ENCODE measurements at places on chromosomes 5 and 9.

- DNase-seq, result no peak
These were observed 57.1 kb downstream of the KCNIP1 start for GRCh38 chr5:170560938-170561337.

DNA sequence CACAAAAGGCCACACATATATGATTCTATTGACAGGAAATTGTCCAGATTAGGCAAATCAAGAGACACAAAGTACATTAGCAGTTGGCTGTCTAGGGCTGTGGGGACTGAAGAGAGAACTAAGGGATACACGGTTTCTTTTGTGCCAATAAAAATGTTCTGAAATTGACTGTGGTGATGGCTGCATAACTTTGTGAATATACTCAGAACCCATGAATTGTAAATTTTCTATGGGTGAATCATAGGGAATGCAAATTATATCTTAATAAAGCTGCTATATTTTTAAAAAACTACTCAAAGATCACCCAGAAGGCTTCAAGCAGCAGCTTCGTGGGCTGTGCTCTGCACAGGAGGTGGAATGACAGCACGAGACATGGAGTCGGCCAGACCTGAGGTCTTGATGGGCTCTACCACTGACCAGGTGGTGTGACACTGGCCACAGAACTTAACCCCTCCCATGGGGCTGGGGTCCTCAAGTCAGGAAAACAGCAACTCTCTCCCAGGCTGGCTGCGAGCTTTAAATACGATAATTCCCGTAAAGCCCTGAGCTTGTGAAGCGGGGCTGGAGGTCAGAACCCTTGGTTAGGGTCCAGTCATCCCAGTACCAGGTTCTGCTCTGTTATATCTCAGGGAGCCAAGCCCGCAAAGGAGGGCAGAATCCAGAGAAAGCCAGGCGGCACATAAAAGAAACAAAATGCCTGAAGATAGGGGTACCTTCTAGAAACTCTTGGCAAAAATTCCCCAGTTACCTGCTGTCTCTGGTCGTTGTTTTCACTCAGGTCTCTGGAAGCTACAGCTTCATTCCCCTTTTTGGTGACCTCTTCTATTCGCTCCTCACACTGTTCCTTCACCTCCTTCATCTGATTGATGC lies 59.1 kb downstream of the GOLM1 start:
- no peak for DNase-seq

DNA sequence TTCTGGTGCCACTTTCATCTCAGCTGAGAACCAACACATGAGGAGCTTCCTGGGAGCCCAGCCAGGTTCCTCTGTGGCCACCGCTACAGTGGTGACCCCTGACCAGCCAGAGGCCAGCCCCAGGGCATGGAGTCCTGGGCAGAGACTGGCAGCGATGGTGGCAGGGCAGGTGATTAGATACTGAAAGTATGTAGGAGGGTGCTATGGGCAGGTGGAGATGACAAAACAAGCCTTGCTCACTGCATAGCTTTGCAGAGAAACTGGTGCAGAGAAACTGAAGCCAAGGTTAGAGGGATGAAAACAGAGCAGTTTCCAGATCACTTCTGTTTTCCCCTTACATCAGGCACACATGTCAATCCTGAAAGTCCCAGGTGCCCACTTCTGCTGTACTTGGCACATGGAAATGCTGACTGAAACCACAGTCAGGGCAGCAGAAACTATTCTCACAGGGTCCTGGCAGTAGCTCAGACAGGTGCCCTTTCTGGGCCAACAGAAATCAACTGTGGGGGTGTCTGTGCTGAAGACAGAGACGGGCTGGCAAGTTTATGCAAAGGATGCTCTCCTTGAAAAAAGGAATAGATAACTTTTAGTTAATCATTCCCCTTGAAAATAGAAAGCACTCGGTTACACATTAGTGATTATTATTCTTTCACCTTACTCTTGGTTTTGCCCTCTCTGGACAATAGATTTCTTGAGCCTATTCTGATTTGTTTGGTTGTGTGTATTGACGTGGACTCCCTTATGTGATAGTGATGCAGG lies 90.3 kb downstream of the ANKRD55 start:
- no peak for DNase-seq

- DNase-seq, result no peak
These were observed 54.4 kb downstream of the FBXW11 start for GRCh38 chr5:171952021-171952420.

DNA sequence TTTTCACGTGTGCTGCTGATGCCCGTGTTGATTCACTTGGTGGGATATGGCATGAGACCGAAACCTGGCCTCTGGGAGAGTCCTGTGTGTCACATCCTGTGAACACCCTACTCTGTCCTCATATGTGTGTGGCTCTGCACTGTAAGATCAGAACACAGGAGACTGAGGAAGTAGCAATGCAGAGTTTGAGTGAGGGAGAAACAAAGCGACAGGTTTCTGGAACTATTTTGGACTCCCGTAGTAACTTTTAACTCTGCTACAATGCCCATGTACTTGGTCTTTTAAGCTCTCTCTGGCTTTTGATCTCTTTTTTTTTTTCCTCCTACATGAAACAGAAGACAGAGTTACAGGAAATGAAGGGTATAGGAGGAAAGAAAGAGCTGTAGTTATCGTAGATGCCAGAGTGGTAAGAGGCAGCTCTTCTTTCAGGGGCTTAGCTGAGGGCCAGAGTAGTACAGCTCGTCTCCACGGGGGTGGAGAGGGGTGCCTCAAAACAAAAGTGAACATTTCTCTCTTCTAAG lies 26.6 kb downstream of the GRAMD2B start:
- DNase-seq, result no peak

GRCh38 chr9:137299203-137299565 lies 2.9 kb downstream of the NRARP start:
- no peak for DNase-seq

DNA sequence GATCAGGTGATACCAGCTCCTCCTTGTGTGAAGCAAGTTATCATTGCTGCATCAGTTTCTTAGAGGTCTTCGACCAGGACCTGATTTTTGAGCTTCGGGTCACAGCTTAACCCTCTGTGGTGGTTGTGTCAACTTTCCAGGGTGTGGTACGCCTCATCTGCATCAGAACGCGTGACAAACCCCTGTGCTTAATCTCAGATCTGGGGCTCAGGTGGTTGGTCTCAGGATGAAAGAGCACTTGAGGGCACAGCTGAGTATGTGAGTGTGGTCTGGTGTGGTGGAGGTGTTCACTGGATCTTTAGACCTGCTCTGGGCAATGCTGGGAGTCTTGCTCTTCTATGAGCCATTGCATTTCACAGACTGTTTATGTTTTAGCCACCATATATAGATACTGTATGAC lies 64.1 kb downstream of the OSTF1 start:
- DNase-seq, result no peak

GRCh38 chr5:88886252-88886651 lies 3.3 kb upstream of the MEF2C start:
- DNase-seq, result no peak

GRCh38 chr5:133899506-133899905 lies 68.9 kb downstream of the C5orf15 start:
- no peak for DNase-seq

GRCh38 chr5:141491323-141492167 lies 2.7 kb downstream of the PCDHGC5 start:
- no peak for DNase-seq

DNA sequence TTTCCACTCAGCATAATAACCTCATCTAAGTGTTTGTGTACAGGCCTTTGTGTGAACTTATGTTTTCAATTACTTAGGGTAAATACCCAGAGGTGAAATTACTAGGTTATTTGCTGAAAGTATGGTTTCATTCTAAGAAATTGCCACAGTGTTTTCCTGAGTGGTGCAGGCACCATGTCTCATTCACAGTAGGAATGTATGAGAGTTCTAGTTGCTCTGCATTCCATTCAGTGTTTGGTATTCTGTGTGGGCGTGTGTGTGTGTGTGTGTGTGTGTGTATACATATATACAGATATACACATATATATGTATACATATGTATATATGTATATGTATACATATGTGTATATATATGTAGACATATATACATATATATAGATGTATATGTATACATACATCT lies 8.8 kb upstream of the SVEP1 start:
- no peak for DNase-seq

DNA sequence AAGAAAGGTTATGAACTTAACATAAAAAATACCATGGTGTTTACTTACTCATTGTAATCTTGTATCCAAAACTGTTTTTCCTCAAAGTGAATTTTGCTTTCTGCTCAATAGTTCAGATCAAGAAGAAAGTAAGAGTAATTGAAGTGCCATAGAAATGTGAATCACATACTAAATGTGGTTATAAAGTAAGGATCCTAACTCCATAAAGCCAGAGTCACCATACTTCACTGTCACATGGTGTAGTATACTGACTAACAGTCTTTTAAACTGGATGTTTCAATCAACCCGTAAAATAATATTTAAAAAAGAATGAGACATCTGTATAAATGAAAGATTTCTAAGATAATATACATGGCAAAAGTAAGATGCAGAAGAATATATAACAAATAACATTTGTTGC lies 72.1 kb downstream of the NIPBL start:
- DNase-seq, result no peak

DNA sequence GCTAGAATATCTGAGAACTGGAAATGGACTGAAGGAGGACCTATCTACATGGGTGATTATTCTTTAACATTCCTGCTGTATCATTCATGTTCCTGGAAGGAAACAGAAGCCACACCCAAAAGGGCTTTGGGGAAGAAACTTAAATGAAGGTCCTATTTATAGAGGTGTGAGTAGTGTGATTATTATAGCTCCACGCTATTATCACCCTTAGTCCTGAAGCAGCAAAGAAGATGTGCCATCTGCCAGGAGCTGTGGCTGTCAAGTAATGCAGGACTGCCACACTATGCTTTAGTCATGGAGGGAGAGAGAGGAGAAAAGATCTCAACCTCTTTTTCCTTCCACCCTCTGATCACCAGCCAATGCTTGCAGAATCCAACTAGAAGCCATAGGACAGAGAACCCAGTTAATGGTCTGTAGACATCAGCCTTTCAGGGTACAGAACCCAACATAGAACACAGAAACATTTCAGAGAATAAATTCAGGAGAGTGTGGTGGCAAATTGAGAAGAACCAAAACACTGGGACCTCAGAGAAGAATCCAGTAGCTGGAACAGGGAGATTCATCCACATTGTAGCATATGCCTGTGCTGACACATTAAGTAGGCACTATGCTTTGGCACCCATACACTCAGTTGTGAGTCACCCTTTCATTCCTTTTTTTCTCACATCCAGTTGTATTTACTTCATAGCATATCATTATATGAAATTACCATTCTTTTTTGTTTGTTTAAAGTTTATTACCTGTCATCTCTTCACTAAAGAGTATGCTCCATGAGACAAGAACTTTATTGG lies 21.0 kb upstream of the RNF180 start:
- DNase-seq, result no peak

- no peak for DNase-seq
These were observed 164.2 kb downstream of the AUH start for GRCh38 chr9:91197232-91198181.

DNA sequence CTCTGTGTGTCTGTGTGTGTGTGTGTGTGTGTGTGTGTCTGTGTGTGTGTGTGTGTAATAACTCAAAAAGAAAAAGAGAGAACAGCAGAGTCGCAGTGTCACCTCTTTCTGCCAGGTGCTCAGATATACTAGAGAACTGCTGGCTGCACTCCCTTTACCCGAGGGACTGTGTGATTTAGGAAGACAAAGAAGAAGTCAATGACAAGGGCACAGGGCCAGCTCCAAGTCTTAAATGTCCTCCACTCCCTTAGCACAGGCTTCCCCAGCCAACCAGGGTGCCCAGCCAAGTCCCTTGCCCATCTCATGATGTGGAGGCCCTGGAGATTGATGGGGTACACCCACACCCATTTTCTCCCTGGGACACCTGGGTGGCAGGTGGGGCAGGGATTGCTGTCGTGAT lies 8.7 kb downstream of the CCNJL start:
- no peak for DNase-seq

- DNase-seq, result no peak
These were observed 17.5 kb upstream of the JAK2 start for GRCh38 chr9:4967523-4967922.

GRCh38 chr5:120055858-120056257 lies 408.2 kb upstream of the PRR16 start:
- no peak for DNase-seq

GRCh38 chr5:148989567-148989966 lies 73.3 kb downstream of the SH3TC2 start:
- no peak for DNase-seq
